ENCODE measurements at places on chromosomes 3 and 15. TPM values are rescaled to one million over a fixed set of nuclear protein-coding genes. Genes with fewer than 3 reads are reported as not detected.

NR1I2 gene
- total RNA-seq, result not detected

RLBP1 gene
- not detected for total RNA-seq

DNA sequence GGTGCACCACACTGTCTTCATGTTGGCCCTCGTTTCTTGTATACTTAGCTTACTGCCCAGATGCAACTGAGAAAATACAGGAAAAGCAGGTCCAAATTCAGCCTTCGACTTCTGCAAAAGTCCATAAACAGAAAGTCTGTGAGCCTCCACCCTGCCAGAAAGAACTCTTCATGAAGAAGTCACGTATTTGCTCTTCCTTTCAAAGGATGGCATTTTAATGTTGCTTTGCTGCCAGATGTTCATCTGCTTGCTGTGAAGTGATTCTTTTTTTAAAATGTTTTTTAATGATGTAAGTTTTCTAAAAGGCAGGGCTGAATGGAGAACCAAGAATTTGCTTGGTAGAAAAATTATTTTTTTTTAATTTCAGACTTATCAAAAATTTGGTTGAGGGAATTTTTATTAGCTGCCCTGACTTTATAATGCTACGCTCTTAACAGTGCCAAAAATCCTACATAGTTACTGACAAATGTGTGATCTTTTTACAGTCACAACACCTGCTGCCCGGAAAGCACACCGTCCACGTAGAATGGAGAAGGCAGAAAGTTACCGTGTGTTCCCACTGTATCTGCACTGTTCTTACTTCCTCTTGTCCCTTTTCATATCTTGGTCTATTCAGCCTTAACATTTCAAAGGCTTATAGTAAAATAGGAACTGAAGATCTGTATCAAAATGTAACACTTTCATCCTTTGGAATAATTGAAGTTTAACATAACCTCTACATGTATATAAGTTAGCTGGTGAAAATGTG, 136.3 kb downstream of the LRRC28 start:
- DNase-seq, result no peak

- DNase-seq, result no peak
These were observed 22.7 kb downstream of the SLCO3A1 start for GRCh38 chr15:91876187-91876586.

- no peak for DNase-seq
These were observed 9.0 kb downstream of the PPCDC start for GRCh38 chr15:75032395-75032794.

DNA sequence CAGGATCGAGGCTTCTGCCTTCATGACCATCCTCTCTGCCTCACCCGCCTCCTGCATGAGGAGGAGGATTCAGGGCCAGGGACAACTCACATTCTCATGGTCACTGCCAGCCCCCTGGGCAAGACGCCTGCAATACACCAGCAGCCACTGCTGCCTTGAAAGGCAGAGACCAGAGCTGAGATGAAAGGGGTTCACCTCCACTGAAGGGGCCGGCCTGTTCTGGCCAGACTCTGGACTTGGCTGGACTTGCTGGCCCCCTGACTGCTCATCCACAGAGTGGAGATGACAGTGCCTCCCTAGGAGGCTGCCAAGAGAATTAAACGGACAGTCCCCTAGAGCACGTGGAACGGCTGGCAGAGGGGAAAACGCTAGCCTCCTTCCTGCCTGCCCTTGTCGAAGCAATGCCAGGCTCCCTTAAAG, 35.2 kb downstream of the MGLL start:
- DNase-seq, result no peak

- DNase-seq, result no peak
These were observed 93.4 kb downstream of the PEX5L start for GRCh38 chr3:179943117-179943880.

Measured in dermis microvascular lymphatic vessel endothelial cell (primary cell).